ENCODE measurements at places on chromosomes 4 and X.

- no peak for DNase-seq
Measured at GRCh38 chr4:64598066-64598465, 188.8 kb upstream of the TECRL start.

- DNase-seq: no peak
Measured at GRCh38 chr4:36088542-36088941, 155.8 kb downstream of the ARAP2 start.

- no peak for DNase-seq
Measured at GRCh38 chr4:36039026-36039425, 205.3 kb downstream of the ARAP2 start.

- DNase-seq: no peak
Measured at GRCh38 chr4:165369522-165369921, 9.3 kb upstream of the CPE start.

GRCh38 chr4:107862658-107863057, 37.9 kb downstream of the SGMS2 start:
- DNase-seq: no peak
